ENCODE measurements at places on chromosomes 7 and 10.

DNA sequence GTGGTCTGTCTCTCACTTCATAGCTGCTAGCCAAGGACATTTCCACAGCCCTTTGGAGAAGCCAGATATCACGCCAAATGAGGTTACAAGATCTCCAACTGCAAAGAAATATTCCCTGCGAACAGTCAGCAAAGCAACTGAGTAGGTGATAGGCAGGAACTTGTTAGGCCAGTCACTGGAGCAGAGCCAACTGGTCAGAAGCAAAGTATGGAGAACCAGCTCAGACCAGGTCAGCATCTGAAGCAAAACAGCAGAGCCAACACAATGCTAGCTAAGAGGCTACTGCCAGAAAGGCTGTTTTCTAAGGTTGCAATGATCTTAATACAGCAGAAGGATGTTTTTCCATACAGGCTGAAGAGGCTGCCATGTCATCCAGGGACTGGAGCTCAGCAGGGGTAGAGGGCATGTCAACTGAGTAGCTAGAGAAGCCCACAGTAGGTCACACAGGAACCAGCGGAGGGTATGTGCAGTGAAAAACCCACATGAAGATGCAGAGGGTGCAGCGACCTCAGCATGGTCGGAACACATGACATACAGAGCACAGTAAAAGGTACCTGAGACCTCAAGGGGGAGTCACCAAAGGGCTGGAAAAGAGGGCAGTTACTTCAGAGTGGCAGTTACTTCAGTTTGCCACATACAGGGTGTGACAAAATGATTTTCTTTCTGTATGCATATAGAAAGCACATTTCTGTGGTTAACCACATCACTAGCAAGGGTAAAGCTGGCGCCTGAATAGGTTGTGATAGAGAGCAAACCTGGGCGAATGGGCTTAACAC, 8.9 kb downstream of the SEC31B start:
- peak; percentile 34 for DNase-seq

DNA sequence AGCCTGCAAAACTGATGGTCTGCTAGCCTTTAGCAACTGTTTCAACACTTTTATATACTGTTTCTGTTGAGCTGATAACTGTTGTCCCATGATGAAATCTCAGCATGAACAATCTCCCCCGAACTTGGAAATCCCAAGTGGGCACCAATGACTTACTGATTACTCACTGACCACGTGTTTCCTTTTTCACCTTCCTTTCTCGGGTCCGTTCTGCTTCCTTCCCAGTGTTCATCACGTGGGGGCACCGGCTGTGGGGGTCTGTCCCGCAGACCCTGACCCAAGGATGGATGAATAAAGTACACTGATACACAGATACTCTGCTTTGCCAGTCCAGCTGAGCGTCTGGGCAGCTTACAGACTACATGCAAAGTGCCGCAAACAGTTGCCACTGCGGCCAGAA, 39.0 kb upstream of the RASGEF1A start:
- DNase-seq: no peak

- DNase-seq: peak; percentile 21
These were observed 95.4 kb downstream of the HIPK2 start for GRCh38 chr7:139682136-139683013.

GRCh38 chr10:24989867-24990266, 26.1 kb downstream of the ENKUR start:
- DNase-seq: no peak

- no peak for DNase-seq
These were observed 33.7 kb downstream of the ANKIB1 start for GRCh38 chr7:92279396-92280031.

- DNase-seq: no peak
These were observed 4.8 kb downstream of the LAMB1 start for GRCh38 chr7:107998150-107998549.

GRCh38 chr7:30349170-30349569, 64.8 kb downstream of the ZNRF2 start:
- DNase-seq: no peak

DNA sequence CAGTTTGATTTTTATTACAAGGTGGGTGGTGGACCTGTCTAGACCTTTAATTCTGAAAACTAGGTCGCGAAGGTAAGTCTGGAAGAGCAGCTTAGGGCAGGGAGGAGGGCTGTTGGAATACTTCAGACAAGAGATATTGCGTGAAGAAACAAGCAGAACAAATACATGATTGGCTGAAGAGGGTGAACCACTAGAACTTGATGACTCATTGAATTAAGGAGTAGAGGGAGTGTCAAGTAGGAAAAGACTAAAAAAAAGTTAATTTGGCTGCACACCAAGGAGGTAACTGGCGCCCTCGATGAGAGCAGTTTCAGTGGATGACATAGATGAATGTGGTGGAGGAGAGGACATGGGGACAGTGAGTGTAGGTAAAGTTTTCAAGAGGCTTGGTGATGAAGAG, 41.3 kb downstream of the WNT2 start:
- DNase-seq: no peak

DNA sequence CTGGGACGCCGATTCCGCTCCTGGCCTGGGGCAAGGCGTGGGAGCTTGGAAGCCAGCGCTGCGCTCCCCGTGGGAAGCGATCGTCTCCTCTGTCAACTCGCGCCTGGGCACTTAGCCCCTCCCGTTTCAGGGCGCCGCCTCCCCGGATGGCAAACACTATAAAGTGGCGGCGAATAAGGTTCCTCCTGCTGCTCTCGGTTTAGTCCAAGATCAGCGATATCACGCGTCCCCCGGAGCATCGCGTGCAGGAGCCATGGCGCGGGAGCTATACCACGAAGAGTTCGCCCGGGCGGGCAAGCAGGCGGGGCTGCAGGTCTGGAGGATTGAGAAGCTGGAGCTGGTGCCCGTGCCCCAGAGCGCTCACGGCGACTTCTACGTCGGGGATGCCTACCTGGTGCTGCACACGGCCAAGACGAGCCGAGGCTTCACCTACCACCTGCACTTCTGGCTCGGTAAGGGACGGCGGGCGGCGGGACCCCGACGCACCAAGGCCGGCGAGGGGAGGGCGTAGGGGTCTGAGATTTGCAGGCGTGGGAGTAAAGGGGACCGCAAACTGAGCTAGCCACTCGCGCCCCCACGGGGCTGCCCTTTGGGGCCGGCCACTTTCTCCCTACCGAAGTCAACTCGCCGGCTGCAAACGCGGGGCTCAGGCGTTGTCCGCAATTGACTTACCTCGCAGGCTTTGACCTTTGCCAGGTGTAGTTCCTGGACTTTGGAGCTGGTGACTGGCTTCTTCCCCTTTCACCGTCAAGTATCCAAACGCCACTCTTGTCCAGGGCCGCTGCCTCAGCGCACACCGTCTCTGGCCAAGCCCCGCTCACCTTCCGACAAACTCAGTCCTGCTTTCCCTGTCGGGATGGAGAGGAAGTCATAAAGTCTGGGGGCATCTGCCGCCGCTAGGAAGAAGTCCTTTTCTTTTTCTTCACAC, at the start of gene SCIN:
Gene SCIN (plus strand): TSS at position 187 of the 928 bp plus-strand sequence. CDS start 67 bp downstream, at position 254.
- no peak for DNase-seq

DNA sequence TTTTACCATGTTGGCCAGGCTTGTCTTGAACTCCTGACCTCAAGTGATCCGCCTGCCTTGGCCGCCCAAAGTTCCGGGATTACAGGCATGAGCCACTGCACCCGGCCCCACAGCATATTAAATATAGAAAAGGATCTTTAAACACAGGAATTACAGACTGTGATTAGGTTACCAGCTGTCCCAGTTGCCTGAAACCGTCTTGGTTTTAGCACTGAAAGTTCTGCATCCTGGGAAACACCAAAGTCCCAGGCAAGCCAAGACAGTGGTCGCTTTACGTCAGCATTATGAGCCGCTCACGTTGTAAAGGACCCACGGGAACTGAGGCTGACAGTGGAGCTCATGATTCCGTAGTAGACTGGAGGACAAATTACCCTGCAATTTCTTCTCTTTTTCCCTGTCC, 69.0 kb upstream of the FAM180A start:
- no peak for DNase-seq

DNA sequence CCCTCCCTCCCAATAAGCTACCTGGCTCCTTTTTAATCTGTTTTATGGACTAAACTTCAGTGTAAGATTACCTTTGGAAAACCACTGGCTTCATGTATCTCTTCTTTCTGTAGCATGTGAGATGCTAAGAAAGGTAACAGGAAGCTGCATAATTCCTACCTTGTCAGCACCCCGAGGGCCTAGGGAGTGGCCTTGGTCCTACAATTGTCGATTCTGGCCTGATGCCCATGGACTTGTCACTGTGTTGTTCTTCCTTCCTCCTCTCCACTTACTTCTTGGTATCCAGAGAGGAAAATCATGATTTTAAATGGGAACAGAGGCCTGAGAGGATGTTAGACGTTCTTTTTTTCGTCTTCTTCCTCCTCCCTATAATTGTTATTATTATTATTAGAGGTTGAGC, 42.9 kb upstream of the PDZD8 start:
- no peak for DNase-seq

DNA sequence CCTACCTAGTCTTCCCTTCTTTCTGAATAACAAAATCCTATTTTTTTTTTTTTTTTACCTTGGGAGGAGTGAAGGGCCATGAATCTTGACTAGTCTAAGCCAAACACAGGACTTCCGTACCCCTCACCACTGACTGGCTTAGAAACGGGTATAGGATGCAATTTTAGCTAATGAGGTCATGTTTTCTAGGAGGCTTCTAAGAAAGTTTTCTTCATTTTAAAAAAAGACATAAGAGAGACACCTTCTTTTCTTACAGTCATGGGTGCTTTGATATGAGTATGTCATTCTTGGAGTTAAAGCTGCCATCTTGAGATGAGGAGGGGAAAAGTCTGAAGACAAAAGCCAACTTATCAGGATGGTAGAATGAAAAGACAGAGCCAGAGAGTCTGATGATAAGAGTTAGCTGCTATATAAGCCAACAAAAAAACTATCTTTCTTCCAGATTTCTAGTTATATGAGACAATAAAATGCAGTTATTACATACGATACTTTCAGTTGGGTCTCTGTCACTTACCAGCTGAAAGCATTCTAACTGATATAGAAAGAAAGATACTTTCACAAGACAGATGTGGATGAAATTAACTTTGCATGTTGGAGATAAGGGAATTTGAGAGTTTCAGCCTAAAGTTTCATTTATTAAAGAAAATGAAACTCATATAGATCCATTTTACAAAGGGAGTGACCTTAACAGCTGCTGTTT, 34.0 kb downstream of the ZNF438 start:
- DNase-seq: no peak

- no peak for DNase-seq
These were observed 8.0 kb upstream of the CELF2 start for GRCh38 chr10:11009471-11010308.

GRCh38 chr10:99920901-99921300, 88.8 kb downstream of the DNMBP start:
- DNase-seq: no peak

DNA sequence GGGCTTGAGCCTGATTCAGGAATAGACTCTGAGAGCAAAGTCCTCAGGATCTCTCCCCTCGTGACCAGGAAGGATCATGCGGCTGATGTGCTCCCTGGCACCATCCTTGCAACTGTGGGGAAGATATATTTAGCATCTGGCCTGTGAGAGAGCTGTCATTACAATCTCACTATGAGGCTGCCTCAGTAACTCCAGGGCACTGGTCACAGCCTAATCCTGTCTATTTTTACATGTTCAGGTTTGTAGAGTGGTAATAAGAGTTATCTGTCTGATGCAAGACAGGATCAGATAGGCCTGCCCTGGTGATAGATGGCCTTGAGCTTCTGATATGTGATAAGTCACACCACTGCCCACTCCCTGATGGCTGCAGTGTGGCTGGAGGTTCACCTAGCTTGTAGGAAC, 50.7 kb downstream of the PPP1R3C start:
- DNase-seq: no peak

DNA sequence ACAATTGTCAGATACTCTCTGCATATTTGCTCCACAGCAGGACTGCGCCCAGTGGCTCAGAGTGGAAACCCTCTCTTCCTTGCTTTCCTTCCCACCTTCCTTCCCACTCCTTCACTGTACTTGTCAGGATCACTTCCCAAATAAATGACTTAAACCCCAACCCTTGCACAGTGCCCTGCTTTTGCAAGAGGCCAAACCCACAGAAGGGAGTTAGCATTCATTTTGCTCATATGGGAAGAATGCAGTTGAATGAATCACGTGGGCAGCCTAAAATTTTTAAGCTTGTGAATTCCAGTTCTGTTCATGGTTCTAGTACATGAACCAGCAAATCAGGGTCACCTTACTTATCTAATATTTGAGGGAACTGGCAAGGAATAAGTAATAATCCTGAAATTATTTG, 47.7 kb upstream of the SFMBT2 start:
- DNase-seq: no peak

DNA sequence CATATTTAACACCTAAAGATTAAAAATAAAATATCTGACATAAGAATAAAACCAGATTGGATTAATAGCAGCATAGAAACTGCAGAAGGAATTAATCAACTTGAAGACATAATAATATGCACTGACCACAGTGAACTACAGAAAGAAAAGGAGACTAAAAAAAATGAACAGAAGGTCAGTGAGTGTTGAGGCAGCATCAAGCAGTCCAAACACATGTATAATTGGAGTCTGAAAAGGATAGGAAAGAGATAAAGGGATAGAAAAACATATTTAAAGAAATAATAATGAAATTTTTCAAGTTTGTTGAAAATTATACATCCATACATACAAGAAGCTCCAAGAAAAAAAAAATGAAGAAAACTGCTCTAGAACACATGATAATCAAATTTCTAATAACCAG, 756.2 kb downstream of the GATA3 start:
- DNase-seq: no peak

GRCh38 chr10:24383681-24384106, 174.8 kb downstream of the KIAA1217 start:
- peak; percentile 16 for DNase-seq

- no peak for DNase-seq
These were observed 78.1 kb downstream of the CDH23 start for GRCh38 chr10:71474702-71475242.

- no peak for DNase-seq
These were observed 2.9 kb downstream of the HABP2 start for GRCh38 chr10:113555751-113556150.

DNA sequence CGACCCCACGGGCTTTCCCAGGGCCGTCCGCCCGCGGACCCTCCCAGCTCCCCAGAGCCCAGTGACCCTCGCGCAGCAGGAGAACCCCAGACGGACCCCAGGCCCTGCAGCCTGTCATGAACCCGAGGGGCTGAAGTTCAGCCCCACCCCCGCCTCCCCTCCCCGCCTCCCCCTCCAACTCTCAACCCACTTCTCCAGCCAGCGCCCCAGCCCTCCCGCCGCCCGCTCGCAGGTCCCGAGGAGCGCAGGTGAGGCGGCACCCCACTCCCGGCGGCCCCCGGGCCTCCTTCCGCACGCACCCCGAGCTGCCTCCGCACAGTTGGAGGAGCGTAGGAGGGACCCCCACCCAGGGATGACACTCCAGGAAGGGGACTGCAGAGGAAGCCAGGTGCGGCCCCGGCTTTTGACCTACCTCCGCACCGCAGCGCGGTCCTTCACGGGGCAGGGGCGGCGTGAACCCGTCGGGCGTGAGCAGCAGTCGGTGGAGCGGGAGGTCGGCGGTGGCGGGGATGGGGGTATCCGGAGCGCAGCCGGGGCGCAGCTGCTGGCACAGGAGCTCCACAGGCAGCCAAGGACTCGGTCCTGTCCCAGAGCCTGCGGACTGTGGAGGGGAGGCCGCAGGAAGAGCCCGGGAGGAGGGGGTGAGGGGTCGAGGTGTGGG, at the start of gene TMEM176A:
Gene TMEM176A (plus strand): TSS at position 189 of the 661 bp plus-strand sequence. CDS start 782 bp downstream, outside the sequence.
- no peak for DNase-seq

All from activated CD4-positive, alpha-beta T cell treated with anti-CD3 and anti-CD28 coated beads for 24 hours (primary cell).